ENCODE measurements at places on chromosomes 13 and 19.

- no peak for DNase-seq
These were observed 101.8 kb upstream of the MBNL2 start for GRCh38 chr13:97120346-97120745.

- no peak for DNase-seq
These were observed at the start of gene KLK13 for GRCh38 chr19:51064534-51065220. KLK13 (minus strand) TSS chr19:51065092; CDS start chr19:51065067, 25 bp downstream.

DNA sequence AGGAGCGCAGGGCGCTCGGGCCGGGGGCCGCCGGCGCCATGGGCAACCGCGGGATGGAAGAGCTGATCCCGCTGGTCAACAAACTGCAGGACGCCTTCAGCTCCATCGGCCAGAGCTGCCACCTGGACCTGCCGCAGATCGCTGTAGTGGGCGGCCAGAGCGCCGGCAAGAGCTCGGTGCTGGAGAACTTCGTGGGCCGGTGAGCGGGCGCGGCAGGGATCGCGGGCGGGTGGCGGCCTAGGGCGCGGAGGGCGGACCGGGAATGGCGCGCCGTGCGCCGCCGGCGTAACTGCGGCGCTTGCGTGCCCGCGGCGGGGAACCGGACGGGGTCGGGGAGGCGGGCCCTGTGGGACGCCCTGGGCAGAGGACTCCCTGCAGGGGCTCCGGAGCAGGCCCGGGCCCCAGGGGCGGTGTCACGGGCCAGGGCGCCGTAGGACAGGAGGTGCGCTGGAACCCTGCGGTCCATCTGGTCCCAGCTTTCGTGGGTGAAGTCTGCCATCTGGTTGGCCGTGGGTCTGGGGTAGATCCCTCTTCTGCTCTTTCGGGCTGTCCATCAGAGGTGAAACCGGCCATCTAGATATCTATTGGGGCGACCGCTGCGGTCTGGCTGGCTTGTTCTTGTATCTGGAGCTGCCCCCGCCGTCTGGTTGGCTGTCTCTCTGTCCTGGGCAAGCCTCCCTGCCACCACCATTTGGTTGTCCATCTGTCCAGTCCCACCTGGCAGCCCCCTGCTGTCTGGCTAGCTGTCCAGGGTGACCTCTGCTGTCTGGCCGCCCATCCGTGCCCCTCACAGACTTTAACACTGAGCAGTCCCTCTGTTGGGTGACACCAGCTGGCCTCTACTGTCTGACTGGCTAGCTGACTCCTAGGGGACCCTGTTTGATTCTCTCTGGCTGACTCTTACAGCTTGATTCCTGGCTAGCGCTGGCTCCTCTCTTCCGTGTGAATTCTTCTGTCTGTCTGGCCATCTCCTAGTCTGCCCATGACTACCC, 622 bp downstream of the DNM2 start:
- DNase-seq: peak; percentile 36

DNA sequence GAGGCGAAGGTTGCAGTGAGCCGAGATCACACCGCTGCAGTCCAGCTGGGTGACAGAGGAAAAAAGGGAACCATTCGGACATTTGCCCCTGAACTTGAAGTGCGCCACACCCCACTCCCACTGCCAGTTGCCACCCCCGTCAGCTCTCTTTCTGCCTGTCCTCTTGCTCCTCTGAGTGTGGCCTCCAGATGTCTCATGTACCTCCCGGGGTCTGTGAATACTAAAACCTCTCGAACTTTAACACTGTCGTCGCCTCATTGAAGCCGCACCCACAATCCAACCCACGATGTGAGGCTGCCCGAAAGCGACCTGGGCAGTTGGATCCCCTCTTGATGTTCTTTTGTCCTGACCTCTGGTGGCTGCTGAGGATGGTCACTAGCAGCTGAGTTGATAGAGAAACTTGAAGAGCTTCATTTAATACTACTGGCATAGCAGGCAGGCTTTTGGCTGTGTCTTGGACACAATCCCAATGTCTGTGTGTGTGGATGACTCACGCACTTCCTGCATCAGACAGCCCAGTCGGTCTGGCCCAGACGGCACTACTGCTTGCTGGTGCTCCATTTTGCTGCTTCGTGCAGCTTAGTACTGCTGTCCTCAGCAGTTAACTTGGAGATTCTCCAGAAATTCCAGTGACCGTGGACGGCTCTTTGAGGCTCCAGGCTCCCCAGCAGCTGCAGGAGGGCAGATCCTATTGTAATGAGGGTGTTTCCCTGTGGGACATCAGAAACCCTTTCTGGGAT, 4.2 kb downstream of the FPR3 start:
- DNase-seq: no peak

DNA sequence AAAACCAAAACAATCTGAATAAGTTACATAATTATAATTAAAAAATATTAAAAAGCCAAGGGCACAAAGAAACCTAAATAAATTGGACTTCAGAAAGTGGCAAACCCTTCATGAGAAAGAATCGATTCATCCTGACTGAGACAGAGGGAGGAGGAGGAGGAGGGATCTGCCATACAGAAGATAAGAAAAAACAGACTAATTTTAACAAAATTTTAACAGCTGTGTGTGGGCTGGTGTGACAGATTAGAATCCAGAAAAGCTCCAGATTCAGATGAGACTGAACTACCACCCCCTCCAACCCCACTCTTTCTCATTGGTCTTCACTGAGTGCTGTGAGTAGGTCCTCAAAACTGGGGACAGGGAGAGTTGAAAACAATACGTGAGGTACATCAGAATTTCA, 111.5 kb upstream of the HTR2A start:
- no peak for DNase-seq

DNA sequence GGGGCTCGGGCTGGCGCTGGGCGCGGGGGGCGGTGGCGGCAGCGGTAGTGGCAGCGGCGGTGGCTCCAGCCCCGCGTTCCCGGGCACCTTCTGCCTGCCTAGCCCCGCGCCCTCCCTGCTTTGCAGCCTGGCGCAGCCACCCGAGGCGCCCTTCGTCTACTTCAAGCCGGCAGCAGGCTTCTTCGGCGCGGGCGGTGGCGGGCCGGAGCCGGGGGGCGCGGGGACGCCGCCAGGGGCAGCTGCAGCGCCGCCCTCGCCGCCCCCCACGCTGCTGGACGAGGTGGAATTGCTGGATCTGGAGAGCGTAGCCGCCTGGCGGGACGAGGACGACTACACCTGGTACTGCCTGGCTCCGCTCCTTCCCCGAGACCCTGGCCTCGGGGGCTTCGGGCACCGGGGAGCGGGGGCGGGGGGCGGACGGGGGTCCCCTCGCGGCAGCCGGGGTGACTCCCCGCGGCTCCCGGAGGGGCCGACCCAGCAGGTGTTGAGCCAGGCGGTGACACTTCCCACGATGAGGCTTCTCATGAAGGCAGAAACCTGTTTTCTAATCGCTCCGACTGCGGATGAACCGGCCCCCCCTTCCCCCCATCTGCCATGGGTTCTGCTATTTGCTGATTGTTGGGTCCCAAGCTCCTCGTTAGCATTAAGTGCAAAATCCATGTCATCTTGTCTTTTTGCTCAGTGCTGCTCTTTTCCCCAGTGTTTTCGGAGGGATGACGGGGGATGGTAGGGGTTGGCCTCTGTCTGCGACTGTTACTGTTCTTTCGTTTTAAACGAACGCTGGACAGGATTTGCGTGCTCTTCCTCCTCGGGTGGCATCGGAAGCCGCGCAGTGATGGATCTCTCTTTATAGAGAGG, 943 bp downstream of the SLAIN1 start:
- DNase-seq: peak; percentile 24

DNA sequence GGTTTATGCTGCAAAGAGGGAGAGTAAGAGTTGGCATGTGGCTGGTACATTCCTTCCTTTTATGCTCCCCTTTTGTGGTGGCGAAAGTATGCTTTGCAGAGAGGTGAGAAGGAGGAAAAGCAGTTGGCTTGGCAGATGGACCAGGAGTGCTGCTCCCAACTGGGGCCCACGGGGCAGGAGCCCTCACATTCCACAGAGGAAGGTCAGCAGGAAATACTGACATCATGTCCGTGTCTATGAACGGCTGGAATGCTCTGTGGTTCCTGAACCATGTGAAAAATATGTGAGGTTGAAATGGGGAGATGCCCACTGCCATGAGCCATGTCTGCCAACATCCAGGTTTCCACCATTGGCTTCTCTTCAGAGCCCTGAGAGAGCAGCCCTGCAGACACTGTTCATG, 33.3 kb upstream of the GAS6 start:
- DNase-seq: no peak

DNA sequence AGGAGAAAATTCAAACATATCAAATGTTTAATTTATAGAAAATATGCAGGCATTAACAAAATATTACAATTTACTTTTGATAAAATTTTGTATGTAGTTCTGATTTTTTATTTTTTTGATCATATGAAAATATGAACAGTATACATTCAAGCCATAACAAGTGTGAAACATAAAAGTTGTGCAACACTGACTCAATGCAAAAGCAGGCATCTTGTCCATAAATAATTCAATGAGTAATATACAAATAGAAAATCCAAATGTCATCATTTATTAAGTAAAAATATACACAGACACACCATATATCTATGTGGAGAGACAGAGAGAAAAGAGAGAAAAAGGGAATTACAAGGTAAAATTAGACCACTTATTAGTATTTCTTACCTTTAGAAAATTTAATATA, 1183.9 kb downstream of the SLITRK1 start:
- DNase-seq: no peak

- no peak for DNase-seq
These were observed 14.1 kb downstream of the ZNF808 start for GRCh38 chr19:52541608-52542007.

- DNase-seq: peak; percentile 63
These were observed 5.0 kb upstream of the PTGER1 start for GRCh38 chr19:14479975-14480699.

DNA sequence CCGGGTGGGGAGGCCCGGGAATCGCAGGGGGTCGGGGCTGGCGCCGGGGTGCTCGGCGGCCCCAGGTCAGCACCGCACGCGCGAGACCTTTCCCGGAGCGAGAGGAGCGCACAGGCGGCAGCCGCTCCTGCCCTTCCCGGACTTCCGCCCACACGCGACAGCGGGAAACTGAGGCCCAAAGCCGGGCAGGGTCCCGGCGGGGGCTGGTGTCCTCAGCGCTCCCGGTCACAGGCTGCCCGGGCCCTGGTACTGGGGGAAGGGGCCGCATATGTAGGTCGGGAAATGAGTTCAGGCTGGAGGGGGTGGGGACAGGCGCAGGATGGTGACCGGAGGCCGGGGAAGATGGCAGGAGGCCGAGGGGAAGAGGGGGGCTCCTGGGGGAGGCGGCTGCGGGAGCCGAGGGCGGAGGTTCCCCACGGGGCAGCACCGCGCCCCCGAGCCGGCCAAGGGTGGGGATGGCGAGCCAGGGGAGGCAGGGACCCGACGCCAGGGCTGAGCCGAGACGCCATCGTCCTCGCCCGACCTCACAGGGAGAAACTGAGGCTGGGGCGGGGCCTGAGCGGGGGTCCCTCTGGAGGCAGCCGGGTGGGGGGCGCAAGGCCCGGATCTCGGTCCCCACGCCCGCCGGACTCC, 662 bp downstream of the CBARP start:
- DNase-seq: no peak
